ENCODE measurements at places on chromosomes 1 and 21.

DNA sequence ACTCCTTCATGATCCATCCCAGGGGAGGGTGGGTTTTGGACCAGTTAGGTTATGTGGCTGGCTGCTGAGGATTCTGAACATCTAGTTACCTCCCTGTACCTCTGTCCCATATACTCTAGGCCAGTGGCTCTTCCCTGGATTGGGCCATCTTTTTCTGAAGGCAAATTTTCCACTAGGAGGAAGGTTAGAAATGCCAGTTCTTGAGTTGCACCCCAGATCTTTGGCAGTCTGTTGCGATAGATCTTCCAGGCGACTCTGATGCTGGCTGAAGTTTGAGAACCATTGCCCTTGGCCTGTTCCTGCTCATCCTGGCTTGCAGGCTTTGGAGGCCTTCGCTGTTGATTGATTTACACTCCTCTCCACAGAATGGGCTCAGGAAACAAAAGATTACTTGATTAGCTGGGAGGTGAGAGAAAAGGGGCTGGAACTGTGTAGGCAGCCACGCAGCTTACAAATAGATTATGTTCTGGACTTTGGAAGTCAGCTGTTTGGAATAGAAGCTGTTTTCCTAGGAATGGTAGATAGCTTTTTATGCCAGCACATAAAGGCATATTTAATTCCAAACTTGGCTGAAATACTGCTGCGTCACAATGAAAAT lies 110.1 kb downstream of the MRPS6 start:
- DNase-seq = no peak

DNA sequence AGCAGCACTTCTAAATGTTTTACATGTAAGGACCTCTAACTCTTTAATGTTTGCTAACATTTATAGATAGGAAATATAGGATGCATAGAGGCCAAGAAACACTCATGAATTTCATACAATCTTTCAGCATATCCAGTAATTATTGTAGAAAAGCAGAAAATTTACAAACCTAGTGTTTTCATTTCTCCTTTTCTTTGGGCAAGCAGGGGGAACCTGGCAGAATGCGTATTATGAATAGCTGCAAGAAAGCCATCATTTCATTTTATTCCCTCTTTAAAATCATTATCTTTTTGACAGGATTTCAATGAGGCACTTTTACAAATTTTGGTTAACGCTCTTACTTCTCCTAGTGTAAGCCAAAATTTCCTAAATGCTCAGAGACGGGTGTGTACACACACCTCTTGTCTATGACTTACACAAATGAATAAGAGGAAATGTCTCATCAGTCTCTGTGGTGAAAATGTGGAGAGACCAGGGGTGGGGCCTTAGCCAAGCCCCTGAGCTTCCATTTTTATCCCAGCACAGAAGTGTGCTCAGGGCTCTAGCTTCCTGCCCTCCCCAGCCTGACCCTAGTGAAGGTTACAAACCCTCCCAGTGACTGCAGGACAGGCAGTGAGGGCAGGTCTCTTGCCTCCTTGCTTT lies 91.6 kb downstream of the LRRC8C start:
- no peak for DNase-seq

GRCh38 chr21:39348355-39349210 lies at the start of gene HMGN1:
TSS of gene HMGN1 (minus strand) at chr21:39349088. CDS start at chr21:39348917, 171 bp downstream.
- DNase-seq = peak; percentile 88

GRCh38 chr1:220767312-220768125 lies 19.2 kb upstream of the MTARC1 start:
- DNase-seq = no peak

GRCh38 chr1:152000964-152001630 lies 7.4 kb upstream of the S100A10 start:
- no peak for DNase-seq

GRCh38 chr1:1371746-1372711 lies 3.0 kb downstream of the AURKAIP1 start:
- DNase-seq = peak; percentile 86

DNA sequence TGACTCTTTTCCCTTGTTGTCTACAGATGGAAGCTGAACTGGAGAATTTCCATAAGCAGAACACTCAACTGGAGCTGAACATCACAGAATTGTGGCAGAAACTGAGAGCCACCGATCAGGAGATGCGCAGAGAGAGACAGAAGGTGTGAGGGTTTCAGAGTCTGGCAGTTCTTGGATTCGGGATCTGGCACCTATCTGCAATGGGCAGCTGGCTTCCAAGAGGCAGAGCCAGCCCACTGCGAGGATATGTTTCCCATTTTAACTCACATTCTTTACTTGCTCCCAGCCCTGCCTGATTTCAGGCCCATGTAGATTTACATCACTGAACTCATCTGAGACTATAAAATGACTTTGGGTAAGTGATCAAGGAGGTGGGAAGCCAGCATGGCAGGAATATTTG lies 37.3 kb upstream of the TMEM125 start:
- no peak for DNase-seq

- DNase-seq = no peak
These were observed 9.2 kb downstream of the PRKAA2 start for GRCh38 chr1:56654126-56654923.

GRCh38 chr1:219347376-219347775 lies 173.7 kb downstream of the LYPLAL1 start:
- no peak for DNase-seq

- DNase-seq = no peak
These were observed 16.8 kb upstream of the NID1 start for GRCh38 chr1:236081546-236082227.

- no peak for DNase-seq
These were observed 55.5 kb downstream of the SIM2 start for GRCh38 chr21:36754241-36754898.

DNA sequence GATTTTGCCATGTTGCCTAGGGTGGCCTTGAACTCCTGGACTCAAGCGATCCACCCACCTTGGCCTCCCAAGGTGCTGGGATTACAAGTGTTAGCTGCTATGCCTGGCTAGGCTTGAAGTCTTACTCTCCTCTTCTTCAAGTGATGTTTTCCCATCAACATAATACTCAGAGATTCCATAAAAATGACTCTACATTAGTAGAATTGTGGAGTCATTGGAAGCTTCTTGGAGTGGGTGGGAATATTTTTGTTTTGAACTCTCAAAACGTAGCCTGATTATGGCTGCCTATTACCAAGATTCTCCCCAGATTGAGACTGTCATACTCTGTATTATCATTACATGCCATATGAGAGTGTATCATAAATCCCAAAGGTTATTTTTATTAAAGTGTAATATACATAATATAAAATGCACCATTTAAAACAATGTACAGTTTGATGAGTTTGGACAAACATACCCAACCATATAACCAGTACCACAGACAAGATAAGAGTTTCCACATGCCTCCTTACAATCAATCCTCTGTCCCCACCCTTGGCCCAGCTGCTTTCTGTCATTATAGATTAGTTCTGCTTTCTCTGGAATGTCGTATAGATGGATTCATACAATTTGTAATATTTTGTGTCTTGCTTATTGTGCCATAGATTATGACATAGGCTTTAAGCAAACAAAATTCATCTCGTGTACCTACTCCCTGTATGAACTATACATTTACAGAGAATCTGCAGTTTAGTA lies 8.0 kb upstream of the DNM3 start:
- no peak for DNase-seq

GRCh38 chr1:25520446-25521061 lies 22.9 kb upstream of the LDLRAP1 start:
- peak; percentile 80 for DNase-seq

DNA sequence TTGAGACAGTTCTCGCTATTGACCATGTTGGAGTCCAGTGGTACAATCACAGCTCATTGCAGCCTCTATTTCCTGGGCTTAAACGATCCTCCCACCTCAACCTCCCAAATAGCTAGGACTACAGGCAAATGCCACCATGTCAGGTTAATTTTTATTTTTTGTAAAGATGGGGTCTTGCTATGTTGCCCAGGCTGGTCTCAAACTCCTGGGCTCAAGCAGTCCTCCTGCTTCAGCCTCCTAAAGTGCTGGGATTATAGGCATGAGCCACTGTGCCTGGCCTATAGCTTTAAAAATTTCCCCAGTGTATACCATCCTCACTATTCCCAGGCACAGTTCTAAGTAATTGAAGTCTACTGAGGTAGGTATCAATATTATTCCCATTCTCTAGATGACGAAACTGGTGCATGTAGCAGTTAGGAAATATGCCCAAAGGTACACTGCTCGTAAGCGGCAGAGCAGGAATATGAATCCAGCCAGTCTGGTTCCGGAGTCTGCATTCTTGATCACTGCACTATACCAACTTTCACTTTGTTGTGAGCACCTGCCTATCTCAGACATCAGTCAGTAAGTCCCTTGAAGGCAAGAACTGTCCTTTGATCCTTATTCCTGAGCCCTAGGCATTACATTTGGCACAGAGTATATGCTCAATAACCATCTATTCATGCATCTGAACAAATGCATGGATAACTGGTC lies 11.5 kb upstream of the SRP9 start:
- no peak for DNase-seq

- DNase-seq = no peak
These were observed 20.4 kb downstream of the FGGY start for GRCh38 chr1:59317343-59317742.
